HuH-7.5 (cell line): ENCODE measurements at places on chromosomes 11 and 22.

DNA sequence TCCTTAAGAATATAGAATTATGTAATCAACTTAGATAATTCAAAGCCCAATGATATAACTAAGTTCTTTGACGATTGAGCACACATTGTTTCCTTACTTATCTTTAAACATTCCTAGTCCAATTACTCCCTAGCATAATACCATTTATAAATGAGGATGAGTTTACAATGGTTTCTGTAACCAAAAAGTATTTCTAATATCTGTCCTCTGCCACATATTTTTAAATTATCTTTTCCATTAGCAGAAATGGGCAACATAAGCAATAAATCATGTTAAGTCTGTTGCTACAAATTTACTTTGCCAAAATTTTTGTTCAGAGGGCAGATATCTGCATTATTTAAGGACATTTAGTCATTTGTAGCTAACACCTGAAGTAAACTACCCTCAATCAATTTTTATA is 6.7 kb downstream of the CREBZF start:
- DNase-seq, result no peak

GRCh38 chr11:2256293-2256913 is 14.0 kb downstream of the ASCL2 start:
- no peak for DNase-seq

DNA sequence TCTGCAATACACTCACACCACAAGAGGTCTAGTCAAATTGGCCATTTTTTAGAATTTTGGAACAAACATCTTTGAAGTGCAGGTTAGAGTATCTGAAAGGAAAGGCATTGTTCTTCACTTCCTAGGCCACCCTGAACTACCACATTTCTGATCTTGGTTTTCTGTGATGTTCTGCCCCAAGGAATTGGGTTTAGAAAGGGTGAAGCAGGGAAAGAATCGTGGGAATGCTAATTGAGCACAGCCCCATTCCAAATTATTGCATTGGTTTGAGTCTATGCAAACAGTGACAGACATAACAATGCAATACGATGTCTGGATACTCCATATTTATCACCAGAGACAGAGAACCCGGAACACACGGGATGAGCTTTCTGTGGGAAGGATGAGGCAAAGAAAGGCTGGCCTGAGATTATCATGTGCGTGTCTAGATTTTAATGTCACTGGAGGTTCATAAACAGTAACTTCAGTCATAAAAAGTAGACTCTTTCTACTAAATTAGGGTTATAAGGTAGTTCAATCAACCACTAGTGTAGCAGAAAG is 195.3 kb upstream of the BLID start:
- DNase-seq, result no peak

DNA sequence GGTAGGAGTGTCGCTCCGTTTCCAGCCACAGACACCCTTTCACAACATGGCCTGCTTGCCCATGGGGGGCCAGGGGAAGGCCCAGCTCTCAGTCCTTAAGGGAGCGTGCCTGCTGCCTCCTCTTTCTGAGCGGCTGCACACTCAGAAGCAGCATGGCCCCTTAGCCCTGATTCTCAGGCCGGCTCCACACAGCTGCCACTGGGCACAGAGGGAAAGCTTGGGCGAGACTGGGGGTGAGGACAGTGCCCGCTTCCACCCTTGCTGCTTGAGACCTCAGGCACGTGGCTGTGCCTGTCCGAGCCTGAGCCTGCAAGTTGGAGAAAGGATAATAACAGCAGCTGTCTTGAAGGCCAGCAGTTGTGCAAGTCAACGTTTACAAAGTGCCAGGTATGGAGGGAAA is 416.3 kb downstream of the SHANK2 start:
- no peak for DNase-seq

DNA sequence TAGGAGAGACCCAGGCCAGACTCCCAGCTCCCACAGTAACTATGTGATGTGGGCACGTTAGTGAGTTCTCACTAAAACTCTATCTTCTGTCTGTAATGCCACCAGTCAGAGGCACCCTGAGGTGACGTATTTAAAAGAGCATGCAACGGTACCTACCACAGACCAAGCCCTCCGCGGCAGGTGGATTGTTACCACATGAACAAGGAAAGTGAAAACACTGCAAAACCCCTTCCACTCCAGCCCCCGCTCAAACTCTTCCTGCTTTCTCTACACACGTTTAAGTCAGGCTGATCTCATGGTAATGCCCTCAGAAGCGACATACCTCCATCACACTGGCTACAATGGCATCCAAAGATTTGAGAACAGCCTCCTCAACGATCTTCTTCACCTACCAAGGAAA is 36.7 kb downstream of the SERPIND1 start:
- no peak for DNase-seq

- DNase-seq, result no peak
These were observed 101.8 kb downstream of the LUZP2 start for GRCh38 chr11:24598641-24599040.

GRCh38 chr11:14894657-14895598 is 2.9 kb upstream of the CYP2R1 start:
- no peak for DNase-seq

GRCh38 chr11:298406-299065 is 790 bp downstream of the IFITM5 start:
- DNase-seq, result no peak

DNA sequence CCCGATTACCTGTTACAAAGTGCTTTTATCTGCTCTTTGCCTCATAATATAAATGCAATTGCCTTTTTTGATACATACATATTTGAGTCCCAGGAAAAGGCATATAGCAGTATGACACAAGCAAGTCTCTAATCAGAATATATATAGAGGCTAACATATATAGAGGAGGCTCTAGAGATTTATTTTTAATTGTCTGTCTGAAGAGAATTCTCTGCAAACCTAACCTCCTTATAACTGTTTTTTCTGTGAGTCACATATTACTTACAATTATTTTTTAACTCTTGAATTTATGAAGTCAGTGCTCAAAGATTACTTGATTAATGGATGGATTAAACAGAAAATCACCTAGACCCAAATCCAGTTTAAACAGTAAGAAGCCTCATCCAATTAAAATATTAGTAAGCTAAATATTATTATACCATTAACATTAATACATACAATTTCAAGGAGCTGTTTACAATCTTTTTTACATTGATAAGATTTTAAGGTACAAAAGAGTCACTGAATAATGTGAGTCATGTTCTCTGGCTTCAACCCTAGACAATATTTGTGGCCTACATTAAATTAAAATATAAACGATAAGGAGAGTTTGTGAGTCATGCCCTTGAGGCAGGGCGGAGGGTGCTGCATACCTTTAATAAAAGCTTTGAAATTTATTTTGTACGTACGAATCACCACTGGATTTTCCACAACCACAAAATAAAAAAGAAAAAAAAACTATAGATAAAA is 19.2 kb upstream of the MMP13 start:
- no peak for DNase-seq

DNA sequence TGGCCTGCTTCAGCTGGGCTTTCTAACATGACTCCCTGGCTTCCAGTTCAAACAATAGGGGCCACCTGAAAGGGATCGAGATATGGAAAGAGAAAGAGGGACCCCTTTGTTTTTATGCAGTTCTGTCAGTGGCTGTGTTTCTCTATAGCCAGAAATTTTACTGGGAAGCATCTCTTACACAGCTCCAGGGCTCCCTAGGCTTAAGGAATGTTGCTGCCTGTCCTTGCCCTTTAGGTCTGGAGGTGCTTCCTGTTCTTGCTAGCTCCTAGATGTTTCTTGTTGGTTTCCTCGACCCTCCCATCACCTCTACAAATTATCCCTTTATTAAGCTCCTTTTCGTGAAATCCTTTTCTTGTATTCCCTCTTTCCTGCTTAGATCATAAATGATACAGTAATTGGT is 21.8 kb upstream of the OR56A1 start:
- DNase-seq, result no peak

DNA sequence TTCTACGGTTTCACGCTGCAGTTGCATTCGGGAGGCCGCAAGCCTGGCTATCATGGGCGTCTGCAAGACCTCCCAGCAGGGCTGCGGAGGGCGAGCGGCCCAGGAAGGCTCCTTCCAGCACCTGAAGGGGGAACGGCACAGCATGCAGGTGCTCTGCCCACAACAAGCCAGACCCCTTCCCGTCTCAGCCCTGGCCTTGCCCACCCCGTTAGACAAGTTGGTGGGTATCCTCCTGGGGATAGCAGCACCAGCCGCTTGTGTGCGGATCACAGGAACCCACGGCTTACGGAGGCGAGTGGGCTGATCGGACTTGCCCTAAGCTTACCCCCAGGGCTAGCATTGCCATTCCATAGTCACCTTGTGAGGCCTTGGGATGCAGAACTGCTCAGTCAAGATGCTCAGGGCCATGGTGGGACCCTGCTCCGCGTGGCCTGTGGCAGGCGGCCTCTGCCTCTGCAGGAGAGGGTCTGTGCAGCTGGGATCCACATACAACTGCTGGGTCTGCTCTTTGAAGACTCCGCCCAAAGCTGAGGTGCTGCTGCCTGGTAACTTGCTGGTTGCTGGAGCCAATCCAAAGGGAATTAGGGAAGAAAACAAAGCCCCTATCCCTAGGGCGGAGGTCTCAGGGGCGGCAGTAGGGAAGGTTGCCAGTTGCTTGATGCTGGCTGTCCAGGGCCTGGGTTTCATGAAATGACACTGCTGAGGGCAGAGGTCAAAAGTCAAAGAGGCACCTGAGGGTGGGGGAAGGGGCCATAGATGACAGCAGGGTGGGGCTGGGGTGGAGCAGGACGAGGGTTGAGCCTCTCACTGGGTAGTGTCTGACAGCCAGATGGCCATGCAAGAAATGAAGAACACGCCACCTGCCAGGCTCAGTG is 1.4 kb upstream of the OSBPL5 start:
- peak; percentile 10 for DNase-seq

- no peak for DNase-seq
These were observed 132.4 kb upstream of the ZC3H12C start for GRCh38 chr11:109960831-109961230.

- DNase-seq, result no peak
These were observed 6.1 kb upstream of the SIGIRR start for GRCh38 chr11:420911-421321.

- DNase-seq, result no peak
These were observed 12.1 kb downstream of the OR51B4 start for GRCh38 chr11:5289696-5290095.

DNA sequence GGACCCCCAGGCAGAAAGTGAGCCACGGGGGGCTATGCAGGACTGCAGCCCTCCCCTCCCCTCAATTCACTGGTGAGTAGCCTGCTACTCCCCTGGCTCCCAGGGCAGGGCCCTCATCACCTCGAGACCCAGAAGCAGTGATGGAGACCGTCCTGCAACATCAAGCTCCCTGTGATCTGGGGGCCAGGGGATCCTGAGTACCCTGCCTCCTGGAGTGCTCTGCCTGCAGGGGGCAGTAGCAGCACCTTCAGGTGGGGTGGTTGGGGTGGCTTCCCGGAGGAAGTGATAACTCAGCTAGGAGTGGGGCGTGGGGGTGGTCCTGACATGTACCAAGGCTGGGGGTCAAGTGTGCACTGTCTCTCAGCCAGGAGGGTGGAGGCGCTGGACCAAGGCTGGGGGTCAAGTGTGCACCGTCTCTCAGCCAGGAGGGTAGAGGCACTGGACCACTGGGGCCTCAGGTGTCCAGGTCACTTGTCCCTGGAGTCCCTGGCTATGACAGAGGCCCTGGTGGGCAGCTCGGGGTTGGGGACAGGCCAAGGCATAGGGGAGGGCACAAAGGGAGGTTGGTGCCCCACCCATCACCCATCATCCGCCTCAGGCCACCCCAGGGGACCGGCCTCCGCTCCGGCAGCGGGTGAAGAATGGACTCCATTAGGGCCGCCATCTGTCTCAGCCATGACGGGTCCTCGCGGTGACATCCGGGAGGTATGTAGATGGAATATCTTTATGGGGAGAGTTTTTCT is 9.4 kb downstream of the RTN4R start:
- DNase-seq, result peak; percentile 52

- DNase-seq, result peak; percentile 31
These were observed 224.0 kb upstream of the NARS2 start for GRCh38 chr11:78798663-78799062.

DNA sequence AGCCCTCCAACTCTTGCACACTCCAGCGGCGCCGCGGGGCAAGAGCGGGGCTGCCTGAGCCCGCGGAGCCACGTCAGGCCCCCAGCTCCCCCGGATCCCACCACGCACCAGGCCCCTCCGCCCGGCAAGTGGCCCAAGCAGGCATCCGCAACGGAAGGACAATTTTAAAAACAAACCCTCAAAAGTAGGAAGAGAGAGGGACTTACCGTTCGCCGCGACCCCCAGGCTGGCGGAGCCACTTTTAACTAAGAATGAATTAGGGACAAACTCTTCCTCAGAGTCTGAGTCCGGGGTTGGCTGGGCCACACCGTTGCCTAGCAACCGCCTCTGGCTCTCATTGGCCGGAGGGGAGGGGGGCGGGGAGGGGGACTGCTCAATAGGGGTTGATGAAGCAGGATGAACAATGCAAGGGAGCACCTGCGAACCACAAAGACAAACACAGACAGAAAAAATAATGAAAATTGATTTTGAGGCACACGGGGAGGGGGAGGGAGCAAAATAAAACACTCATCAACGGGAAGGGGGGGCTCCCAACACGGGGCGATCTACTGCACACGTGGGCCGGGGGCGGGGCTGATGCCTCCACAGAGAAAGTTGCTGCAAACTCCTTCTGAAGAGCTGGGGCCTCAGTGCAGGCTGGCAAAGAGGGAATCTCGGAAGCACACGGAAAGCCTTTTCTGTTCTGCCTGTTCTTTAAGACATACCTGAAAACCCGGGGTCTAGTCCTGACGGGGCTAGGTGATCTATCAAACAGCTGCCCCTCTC is 387.5 kb upstream of the NARS2 start:
- DNase-seq, result no peak

GRCh38 chr11:11988099-11988651 is 20.3 kb downstream of the DKK3 start:
- DNase-seq, result no peak

DNA sequence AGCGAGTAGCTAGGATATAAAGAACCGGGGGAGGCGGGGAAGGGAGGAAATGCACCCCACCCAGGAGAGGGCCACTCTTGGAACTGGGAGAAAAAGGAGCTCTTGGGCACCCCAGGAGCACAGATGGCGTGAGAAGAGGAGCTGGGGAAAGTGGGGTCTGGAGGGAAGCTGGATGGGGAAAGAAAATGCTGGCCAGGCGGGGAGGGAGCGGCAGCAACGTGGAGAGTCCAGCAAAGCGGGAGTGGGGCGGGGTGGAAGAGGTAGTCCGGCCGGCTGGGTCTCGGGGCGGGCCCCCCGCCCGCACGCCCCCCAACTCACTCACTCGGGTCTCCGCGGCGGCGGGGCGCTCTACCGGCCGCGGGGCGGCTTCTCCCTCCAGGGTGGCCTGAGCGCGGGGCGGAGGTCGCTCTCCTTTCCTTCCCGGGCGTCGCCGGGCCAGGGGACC is 522 bp downstream of the TOB2 start:
- DNase-seq, result no peak

GRCh38 chr11:61121917-61122316 is 19.6 kb downstream of the CD5 start:
- DNase-seq, result no peak

DNA sequence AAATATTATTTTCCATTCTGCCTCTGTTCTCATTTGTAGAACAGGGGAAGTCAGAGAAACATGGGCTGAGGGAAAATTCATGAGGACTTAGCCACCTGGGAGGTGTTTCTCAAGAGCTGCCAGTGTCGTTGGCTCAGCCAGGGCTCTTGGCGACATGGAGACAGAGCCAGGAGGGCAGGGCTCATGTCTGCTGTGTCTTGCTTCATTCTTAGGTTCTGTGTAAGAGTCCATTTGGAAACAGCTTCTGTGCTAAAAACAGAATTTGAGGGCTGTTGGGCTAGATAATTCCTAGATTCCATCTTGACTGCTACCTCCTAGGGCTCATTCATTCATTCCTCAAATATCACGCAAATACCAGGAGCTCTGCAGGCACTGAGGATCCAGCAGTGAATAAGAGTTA is 15.1 kb upstream of the MRGPRX2 start:
- DNase-seq, result no peak
